CD4-positive, CD25-positive, alpha-beta regulatory T cell (primary cell): ENCODE measurements at places on chromosomes 2 and 18. TPM values are rescaled to one million over a fixed set of nuclear protein-coding genes. Genes with fewer than 3 reads are reported as not detected.

DNA sequence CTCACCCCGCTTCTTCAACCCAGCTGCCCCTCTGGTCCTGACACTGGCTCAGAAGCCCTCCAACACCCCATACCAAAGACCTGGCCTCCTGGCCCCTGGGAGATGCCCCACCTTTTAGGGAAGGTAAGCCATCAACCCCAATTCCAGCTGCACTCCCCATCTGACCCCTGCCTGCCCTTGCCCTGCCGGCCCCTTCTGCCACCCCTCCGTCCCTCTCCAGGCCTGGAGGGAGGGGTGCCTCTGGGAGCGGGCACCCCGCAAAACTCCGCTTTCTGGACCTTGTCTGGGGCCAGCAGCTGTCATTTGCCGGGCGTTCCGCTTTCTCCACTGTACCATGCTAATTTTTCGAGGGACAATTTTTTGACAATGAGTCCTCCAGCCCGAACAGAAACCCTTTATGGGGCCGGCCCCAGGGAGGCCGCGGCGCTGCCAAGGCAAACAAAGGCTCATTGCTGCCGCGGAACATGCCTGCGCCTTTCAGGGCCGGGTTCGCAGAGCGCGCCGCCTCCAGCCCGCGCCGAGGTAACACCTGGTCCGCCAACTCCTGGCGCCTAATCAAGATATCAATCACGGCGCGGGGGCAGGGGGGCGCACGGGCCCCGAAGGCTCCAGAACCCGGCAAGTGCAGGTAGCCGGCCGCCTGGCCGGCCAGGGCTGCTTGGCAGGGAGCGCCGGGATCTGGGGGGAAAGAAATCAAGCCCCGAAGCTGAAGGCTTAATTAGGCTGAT is 96.0 kb downstream of the INHBB start:
- no peak overlapping the region for H3K4me3 ChIP-seq
- H3K27me3 ChIP-seq, result peaks cover 10% of the 10 kb centered on the region
- no peak overlapping the region for H3K27ac ChIP-seq
- H3K36me3 ChIP-seq, result no peaks in the 10 kb centered on the region
- H3K4me1 ChIP-seq, result peaks cover 12% of the 10 kb centered on the region

The SLC5A7 gene
- not detected for polyA plus RNA-seq

- no peak for DNase-seq
- peaks cover 18% of the 10 kb centered on the region for H3K4me1 ChIP-seq
- no peak overlapping the region for H3K27ac ChIP-seq
Observed at GRCh38 chr2:134169788-134170187, 84.1 kb upstream of the MGAT5 start.

GRCh38 chr2:48755473-48755872 is at the start of gene LHCGR:
TSS of gene LHCGR (minus strand) at chr2:48755724. CDS start at chr2:48755671, 53 bp downstream.
- peaks cover 8% of the 10 kb centered on the region for H3K27me3 ChIP-seq
- H3K36me3 ChIP-seq, result no peaks in the 10 kb centered on the region
- H3K27ac ChIP-seq, result no peak within 1 kb of the TSS
- DNase-seq, result no peak
- no peak within 1 kb of the TSS for H3K4me3 ChIP-seq

DNA sequence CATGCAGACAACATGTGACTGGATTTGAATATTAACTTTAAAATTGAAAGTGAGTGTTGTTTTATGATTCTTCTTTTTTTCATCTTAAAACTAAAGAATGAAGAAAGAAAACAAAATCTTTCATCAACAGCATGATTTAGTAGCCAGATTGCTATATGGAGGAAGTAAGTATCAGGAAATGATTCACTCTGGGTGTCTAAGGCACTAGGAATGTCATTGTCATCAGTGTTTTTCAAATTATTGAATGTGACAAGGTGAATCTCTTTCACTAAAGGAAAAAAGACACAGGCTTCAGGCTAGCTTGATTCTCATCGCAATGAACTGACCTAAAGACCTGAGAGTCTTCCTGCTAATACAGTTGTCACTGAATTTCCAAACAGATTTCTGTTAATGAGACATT is 430.1 kb downstream of the FBXO15 start:
- no peak overlapping the region for H3K4me3 ChIP-seq
- no peaks in the 10 kb centered on the region for H3K4me1 ChIP-seq
- H3K27me3 ChIP-seq, result no peaks in the 10 kb centered on the region
- no peak overlapping the region for H3K27ac ChIP-seq
- no peaks in the 10 kb centered on the region for H3K36me3 ChIP-seq
